CD4-positive, alpha-beta T cell treated with Interleukin-10 for 1 hour (primary cell): ENCODE measurements at places on chromosomes 11 and 22.

- DNase-seq, result peak; percentile 13
Observed at GRCh38 chr11:66072081-66072480, 2.0 kb downstream of the PACS1 start.

DNA sequence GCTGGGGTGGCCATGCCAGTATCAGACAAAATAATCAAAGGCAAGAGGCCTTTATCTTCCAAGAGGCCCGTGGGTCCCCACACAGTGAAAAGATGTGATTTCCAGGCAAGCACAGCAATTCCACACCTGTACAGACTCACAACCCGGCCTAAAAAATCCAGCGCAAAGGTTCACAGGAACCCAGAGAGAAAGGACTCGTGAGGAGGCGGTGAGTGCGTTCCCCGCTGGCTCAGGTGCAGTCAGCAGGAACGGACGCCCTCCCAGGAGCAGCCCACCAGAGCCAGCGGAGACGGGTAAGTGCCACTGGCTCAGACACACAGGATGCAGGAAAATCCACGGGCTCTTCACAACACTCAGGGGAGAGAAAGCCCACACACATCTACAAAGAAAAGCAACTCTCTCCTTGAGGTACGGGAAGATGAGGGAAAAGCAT lies 4.4 kb downstream of the TOLLIP start:
- no peak for DNase-seq

- DNase-seq, result no peak
Observed at GRCh38 chr11:2931771-2932738, 2.8 kb upstream of the PHLDA2 start.

DNA sequence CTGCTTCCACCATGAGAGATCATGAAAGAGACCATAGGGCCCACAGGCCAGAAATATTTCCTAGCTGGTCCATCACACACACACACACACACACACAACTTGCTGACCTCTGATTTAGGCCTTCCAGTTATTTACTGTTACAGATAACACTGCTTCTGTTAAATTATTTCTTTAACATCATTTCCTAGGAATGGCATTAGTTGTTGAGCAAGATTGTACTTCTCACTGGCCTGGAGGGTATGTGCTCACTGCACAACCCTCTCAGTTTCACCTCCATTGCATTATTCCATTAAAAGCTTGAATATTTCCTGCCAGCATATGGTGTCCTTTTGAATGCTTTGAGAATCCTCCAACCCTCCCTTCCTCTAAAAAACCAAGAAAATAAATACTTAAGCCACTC lies 104.4 kb downstream of the MICAL2 start:
- DNase-seq, result no peak

DNA sequence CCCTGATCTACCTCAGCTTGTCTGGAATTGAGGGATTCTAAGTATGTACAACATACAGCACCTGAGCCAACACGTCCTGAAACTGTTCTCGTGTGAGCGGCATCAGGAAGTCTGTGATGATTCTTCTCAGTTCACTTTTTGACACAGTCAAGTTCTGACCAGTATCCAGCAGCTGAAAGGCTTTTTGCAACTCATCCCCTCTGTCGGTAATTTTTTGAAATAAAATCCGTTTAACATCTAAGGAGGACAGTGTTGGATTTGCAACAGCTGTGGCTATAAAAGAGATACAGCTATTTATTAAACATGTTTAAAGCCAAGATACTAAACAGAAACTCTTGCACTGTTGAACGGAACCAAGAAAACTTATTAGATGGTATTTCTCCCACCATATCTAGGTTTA lies 39.3 kb downstream of the EFCAB6 start:
- no peak for DNase-seq

GRCh38 chr22:37626144-37626543 lies 13.3 kb upstream of the SH3BP1 start:
- no peak for DNase-seq

DNA sequence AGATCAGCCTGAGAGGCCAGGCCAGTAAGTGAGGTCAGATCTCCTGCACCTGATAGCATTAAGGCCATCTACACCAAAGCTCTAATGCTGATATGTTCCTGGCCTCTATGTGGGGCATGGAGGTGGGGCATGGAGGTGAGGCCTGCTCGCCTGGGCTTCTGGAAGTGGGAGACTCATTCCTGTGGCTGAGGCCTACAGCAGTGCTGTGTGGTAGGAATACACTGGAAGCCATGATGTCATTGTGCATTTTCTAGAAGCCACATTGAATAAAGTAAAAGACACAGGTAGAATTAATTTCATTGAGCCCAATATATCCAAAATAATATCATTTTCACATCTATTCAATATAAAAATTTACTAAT lies 2.7 kb downstream of the PNPLA3 start:
- no peak for DNase-seq

DNA sequence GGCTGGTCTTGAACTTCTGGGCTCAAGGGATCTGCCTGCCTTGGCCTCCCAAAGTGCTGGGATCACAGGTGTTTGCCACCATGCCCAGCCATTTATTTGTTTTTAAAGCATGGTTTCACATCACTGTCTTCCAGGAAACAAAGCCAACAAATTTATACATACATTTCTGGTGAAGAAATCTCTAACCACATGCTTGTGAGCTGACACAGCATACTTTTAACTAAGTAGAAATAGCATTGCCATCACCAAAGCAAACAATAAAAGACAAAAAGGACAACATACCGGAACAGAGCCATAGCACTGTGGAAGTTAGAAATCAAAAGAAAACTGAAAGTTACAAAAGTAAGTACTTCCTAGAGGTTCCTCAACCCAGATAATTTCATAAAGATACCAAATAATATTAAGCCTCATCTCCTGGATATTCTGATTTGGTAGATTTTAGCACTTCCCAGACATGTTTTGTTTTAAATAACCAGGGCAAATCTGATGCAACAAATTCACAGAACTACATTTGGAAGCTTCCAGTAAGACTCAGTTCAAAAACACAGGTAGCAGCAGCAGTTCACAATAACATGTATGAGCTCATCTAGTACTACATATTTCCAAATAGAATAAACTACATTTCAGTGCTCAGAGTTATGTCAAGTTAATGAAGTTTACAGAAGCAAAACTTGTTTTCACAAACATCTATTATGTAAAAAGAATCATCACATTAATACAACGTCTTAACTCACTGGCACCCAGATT lies 70.6 kb downstream of the RRAS2 start:
- no peak for DNase-seq

- no peak for DNase-seq
Observed at GRCh38 chr11:78381865-78382264, 35.8 kb downstream of the GAB2 start.

- no peak for DNase-seq
Observed at GRCh38 chr11:80960381-80961029, 1519.7 kb upstream of the TENM4 start.

DNA sequence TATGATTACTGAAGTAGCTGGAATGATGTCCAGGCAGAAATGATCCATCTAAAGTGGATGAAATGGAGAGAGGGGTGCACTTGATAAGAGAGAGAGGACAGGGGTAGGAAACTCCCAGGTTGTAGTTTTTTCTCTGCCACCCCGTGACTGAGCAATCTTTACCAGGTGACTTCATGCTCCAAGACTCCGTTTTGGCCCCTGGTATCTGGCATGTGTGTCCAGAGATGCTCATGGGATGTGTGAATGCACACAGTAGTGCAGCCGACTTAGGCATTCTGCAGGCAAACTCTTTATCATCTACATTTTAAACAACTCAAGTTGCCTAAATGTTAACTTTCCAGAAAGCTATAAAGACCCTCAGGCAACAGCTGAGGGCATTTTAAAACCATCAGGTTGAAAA lies 189.3 kb upstream of the SEZ6L start:
- no peak for DNase-seq

DNA sequence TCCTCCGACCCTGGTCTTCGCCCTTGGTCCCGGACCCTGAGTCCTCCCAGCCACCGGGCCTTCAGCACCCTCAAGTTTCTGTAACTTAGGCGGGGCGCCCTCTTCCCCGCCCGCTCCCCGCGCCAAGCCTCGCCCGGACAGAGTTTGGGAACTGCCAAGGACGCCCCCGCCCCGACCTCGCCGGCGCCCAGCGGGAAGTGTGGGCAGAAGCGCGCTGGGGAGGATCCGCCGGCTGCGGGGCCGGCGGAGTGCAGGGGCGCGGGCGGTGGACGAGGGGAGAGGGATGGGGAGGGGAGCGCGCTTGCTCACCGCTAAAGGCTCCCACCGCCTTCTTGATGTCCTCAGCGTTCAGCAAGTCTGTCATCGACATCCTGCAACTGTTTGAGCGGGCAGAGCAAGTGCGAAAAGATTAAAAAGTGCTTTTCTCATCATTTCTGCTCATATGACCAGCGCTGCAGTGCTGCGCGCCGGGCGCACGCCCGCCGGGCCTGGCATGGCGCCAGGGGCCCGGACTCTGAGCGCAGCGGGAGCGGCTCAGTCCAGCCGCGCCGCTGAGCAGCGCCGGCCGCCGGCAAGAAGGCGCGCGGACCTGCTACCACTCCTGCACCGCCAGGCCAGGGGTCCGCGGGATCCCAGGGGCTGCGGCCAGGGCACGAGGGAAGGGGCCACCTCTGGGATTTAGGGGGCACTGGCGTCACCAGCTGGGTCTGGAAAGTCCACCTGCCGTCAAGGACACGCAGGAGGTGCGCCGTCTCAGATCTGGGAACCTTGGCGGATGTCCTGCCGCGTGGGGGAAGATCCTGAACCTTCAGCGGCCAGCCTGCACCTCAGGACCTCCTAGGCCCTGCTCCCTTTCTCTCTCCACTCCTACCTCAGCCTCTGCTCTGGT lies at the start of gene PVALB:
TSS of gene PVALB (minus strand) at position 400 of the 889 bp plus-strand sequence. CDS start at position 370, 30 bp downstream.
- no peak for DNase-seq

GRCh38 chr11:111388420-111388819 lies 9.3 kb upstream of the POU2AF1 start:
- DNase-seq, result no peak

DNA sequence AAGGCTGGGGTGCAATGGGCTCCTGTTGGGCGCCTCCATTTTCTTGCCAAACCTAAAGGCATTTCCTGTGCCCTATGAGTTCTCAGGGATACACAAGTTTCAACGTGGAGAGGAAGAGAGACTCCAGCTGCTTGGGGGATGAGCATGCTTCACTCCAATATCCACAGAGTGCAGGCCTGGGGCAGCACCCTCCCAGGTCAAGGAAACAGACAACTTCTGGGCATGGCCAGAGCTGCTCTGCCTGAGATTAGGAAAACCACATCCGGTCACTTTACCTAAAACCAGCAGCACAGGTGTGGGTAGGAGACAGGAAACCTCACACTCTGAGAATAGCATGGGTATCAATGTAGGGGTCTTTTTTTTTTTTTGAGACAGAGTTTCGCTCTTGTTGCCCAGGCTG lies 28.7 kb downstream of the TMEM184B start:
- no peak for DNase-seq

DNA sequence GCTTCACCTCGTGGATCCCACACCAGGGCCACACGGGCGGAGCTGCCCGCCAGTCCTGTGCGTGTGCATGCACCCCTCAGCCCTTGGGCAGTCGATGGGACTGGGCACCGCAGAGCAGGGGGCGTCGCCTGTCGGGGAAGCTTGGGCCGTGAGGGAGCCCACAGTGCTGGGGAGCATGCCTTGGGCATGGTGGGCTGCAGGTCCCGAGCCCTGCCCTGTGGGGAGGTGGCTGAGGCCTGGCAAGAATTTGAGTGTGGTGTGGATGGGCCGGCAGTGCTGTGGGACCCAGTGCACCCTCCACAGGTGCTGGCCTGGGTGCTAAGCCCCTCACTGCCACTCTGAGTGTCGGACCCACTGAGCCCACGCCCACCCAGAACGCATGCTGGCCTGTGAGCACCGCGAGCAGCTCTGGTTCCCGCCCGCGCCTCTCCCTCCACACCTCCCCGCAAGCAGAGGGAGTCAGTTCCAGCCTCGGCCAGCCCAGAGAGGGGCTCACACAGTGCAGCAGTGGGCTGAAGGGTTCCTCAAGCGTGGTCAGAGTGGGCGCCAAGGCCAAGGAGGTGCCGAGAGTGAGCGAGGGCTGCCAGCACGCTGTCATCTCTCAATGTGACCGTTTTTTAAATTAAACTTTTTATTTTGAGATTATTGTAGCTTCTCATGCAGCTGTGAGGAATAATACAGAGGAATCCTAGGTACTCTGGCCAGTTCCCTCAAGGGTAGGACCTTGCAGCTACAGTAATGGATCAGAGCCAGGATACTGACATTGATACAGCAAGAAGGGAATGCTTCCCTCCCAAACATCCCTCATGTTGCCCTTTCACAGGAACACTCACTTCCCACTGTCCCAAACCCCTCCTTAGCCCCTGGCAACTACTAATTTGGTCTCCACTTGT lies 127.7 kb downstream of the CRYBB2 start:
- DNase-seq, result no peak

GRCh38 chr11:106745941-106746340 lies 272.3 kb downstream of the GUCY1A2 start:
- no peak for DNase-seq

- no peak for DNase-seq
Observed at GRCh38 chr11:70105755-70106571, 27.8 kb downstream of the ANO1 start.

- peak; percentile 43 for DNase-seq
Observed at GRCh38 chr11:47991266-47991830, 11.0 kb downstream of the PTPRJ start.

DNA sequence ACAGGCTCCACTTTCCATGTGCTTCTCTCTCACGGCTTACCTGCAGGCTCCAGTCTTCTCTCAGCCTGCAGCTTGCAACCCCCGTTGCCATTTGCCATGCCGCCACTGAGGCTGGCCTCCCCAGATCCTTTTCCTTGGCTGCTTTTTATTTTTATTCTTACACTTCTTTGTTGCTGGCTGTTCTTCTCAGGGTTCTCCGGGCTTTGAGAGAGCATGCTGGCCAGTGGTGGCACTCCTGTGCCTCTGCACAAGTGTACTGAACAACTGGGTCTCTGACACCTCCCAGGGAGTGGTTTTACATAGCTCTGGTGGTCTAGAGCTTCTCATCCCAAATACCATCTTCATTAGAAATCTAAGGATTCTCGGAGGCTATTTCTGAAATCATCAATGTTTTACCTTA lies 241.7 kb upstream of the MTNR1B start:
- no peak for DNase-seq

- DNase-seq, result no peak
Observed at GRCh38 chr11:126485021-126485792, 129.7 kb downstream of the ST3GAL4 start.

- no peak for DNase-seq
Observed at GRCh38 chr11:7050191-7050590, 29.9 kb downstream of the NLRP14 start.

GRCh38 chr22:25372000-25372595 lies 152.7 kb downstream of the CRYBB2 start:
- DNase-seq, result no peak

- DNase-seq, result peak; percentile 16
Observed at GRCh38 chr11:85627332-85627997, at the start of gene DLG2. TSS of gene DLG2 (minus strand) at chr11:85627344.

GRCh38 chr11:104649002-104649401 lies 249.3 kb downstream of the CASP12 start:
- no peak for DNase-seq

DNA sequence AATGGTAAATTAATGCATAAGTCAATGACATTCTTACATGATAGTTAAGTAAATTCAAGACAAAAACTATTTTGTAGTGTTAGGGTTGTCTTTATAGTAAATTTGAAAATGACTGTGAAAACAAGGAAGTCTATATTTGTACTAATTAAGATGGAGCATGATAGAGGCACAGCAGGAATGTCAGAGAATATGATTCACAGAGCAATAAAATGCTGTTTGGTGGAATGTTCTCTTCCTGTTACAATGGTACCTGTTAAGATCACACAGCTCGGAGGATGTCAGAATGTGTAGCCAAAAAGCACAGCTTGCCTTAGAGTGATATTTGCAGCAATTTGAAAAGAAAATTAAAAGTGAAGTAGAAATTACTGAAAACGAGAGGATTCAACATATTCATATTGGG lies 2339.7 kb upstream of the RAG2 start:
- no peak for DNase-seq

- DNase-seq, result no peak
Observed at GRCh38 chr11:116167706-116168458, 604.9 kb downstream of the BUD13 start.

- DNase-seq, result peak; percentile 36
Observed at GRCh38 chr11:85809863-85810262, 1.1 kb downstream of the SYTL2 start.
